ENCODE measurements at places on chromosomes 7 and 10.

- DNase-seq, result no peak
Measured at GRCh38 chr7:70237831-70238575, 639.7 kb downstream of the AUTS2 start.

- DNase-seq, result no peak
Measured at GRCh38 chr10:21740989-21741388, 207.0 kb downstream of the MLLT10 start.

DNA sequence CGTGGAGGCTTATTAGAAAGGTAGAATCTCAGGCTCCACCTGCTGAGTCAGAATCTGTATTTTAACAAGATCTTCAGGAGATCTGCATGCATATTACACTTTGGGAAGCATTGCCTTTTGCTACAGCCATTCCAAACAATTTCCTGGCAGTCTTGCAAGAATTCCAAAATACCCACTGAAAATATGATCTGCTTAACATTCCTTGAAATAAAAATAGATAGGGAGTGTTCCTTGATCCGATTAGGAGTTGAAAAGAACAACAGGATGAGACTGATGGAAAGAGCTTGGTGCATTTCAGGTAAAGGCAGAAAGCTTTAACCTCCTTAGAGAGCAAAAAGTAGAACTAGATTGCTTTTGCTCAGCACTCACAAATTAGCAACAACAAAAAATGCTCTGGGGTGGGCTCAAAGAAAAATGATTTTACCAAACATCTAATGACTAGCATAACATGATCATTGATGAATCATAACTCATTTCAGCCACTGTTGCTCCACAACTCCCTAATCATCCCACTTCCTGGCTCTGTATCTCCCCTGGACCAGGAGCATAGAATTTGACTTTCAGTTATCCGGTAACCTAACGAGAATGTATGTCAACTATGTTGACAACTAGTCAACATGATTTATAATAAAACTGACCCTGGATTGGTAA, 115.2 kb downstream of the RNLS start:
- DNase-seq, result no peak

DNA sequence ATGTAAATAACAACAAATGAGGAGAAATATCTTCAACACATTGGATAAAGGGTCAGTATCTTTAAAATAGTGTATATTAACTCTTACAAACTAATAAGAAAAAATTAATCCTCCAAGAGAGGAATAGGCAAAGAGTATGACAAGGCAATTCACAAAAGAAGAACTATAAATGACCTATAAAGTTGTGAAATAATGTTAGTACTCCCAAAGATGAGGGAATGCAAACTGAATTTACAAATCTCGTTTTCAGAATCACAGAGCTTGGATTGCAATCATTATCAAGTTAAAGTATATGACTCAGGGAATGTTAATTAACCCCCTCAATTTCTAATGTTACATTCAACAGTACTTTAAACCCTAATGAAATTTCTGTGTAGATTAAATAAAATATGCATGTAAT, 87.3 kb upstream of the TARP start:
- DNase-seq, result no peak

DNA sequence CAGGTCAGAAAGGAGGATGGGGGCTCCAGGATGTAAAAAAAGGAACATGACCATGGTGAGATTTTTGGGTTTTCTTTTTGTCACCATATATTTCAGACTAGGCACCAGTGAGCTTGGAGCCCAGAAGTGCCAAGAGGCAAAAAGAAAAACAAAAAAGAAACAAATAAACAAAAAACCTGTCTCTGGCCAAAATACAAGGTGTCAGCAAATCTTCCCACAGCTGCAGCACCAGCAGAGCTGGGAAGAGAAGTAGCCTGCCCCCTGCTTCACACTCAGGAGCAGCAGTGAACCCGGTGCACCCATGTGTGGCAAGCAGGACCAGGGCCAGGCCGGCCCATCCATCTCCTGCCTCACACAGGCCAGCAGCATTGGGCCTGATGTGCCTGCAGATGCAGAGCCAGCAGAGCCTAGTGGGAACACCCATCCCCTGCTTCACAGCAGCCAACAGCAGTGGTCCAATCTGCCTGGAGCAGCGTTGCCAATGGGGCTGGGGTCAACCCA, 34.7 kb upstream of the C10orf71 start:
- no peak for DNase-seq

GRCh38 chr7:147182874-147183273, 1066.3 kb downstream of the CNTNAP2 start:
- DNase-seq, result no peak

DNA sequence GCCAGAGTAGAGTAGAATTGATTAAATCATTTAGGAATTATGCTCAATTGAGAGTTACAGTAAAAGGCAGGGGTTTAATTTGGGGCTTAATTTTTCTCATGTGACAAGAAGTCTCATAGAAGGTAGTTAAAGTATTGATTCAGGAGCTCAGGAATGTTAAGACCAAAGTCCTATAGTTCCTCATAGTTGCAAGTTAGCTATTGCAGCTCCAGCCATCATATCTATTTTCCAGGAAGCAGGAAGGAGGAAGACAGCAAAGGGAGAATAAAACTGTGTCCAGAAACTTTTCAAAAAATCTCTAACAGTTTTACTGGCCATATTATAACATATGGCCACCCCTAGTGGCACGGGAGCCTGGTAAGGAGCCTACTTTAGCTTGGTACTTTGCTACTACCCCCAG, 97.0 kb upstream of the RPA3 start:
- DNase-seq, result no peak

DNA sequence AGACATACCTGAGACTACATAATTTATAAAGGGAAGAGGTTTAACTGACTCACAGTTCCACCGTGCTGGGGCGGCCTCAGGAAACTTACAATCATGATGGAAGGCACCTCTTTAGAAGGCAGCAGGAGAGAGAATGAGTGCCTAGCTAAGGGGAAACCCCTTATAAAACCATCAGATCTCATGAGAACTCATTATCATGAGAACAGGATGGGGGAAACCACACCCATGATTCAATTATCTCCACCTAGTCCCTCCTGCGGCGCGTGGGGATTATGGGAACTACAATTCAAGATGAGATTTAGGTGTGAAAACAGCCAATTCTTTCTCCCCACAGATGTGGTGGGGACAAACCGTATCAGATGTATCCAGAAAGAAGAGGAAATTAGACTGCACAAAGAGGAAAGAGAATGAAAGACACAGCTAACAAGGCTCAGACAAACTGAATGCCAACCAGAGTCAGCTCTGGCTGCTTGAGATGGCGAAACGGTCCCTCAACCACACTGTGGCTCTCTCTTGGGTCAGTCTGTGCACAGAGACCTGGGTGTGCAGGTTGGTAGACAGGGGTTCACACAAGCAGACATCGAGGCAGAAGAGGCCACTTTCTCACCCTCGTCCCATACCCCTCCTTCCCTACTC, 375.6 kb downstream of the SFMBT2 start:
- DNase-seq, result peak; percentile 53

Data from activated CD4-positive, alpha-beta T cell treated with anti-CD3 and anti-CD28 coated beads, Interleukin-2, amount 50 U/mL, for 24 hours (primary cell).